ENCODE measurements at places on chromosomes 3 and 15.
A peak's percentile ranks its signal among the peaks of the same experiment; 100 is the strongest.

- peak; percentile 42 for DNase-seq
Observed at GRCh38 chr15:24772686-24773373, 97.3 kb downstream of the NPAP1 start.

- DNase-seq = peak; percentile 72
Observed at GRCh38 chr15:78709263-78709882, 68.4 kb upstream of the CHRNB4 start.

- DNase-seq = no peak
Observed at GRCh38 chr3:140341203-140341602, 336.7 kb upstream of the TRIM42 start.

DNA sequence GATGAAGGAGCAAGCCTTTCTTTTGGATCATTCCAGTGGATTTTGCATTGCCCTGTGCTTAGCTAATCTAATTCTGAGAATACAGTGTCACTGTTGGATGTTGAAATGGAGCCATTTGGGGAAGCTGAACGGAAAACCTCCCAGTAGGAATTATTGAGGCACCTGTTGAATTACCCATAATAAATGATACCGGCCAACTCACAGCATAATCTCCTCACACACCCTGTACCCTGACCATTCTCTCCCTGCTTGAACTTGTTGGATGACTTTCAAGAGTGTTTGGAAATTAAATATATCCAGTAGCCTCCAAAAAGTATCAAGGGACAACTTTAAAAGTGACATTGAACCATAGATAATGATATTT is 171.4 kb upstream of the HES1 start:
- no peak for DNase-seq

DNA sequence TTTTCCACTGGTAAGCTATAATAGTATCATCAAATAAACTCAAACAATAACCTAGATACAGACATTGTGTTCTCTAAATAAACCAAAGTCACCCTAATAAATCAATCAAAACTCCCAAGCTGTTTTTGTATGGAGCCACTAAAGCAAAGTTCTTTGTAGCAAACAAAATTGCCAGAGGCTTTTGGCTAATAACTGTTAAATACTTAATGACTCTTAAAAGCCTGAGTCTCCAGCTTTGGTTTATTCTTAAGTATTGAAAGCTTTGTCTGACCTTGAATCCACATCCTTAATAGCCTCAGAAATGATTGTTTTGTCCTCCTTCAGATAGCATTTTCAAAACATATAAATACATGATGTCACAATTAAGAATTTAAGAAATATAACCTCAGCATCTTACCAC is 725.3 kb downstream of the SI start:
- DNase-seq = no peak

Data from erythroblast (primary cell).